Heart right ventricle (tissue), 16 donors: ENCODE measurements at places on chromosomes 1 and 21. TPM values are rescaled to one million over a fixed set of nuclear protein-coding genes. Genes with fewer than 3 reads are reported as not detected.

The MFN2 gene
- total RNA-seq: 912 TPM

The OR2C3 gene
- total RNA-seq: not detected

The TFF1 gene
- total RNA-seq: not detected

The SPATA45 gene
- not detected for total RNA-seq

The SMCP gene
- not detected for total RNA-seq

The SYDE2 gene
- total RNA-seq: 24.7 TPM

The S100A7 gene
- total RNA-seq: not detected

The RGS18 gene
- total RNA-seq: 0.91 TPM

The C1orf141 gene
- total RNA-seq: not detected

The MIXL1 gene
- not detected for total RNA-seq

The NECTIN4 gene
- total RNA-seq: not detected

The MSH4 gene
- 0.17 TPM for total RNA-seq

The DNASE2B gene
- 0.20 TPM for total RNA-seq

The PAX7 gene
- total RNA-seq: not detected

The TGFB2 gene
- total RNA-seq: 1.3 TPM

The CATSPERE gene
- 0.26 TPM for total RNA-seq

The SH2D2A gene
- 0.81 TPM for total RNA-seq
